ENCODE measurements at places on chromosomes 7 and 10.

DNA sequence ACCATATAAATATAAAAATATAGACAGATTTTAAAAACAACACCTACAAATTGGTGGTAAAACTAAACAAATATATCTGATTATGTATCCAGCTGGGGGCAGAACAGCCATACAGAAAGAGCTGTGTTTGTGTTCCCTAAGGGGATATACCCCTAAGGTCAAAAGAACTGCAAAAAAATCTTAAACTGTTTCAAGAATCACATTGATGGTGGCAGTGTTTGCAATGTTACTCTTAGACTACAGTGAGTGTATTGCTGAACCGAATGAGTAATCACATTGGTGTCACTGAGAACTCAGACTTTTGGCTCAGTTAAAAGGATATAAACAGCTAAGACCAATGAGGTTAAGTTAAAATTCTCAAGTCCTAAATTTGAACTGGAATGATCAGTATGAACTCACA is 27.1 kb upstream of the PTPRN2 start:
- DNase-seq, result no peak

DNA sequence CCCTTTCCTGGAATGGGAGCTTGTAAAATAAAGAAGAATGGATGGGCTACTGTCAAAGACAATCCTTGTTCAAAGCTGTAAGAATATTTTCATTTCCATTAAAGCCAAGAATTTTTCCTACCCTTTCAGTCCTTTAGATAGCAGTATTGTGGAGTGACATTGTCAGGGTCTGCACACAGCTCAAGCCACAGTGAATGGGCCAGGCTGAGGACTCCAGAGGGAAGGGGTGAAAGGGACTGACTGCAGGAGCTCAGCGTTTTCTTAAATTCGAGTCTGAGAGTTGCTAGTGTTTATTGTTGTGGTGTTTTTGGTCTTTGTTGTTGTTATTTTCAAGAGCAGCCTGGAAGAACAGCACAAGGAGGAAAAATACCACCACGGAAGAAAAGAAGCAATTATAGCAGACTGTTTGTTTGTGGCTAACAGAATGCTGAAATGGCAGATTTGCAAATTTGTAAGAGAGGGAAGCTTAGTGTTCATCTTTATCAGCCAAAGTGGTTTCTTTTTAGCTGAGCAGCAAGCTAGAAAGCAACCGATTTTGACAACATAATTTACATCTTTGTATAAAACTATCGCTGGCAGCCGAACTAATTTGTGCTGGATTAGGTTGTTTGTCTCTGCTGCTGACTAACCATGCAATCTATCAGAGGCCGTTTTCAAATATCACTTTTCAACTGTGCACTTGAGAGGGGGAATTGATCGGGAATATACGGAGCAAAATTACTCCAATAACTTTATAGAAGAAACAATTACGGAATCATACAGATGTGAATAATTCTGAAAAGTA is 192.1 kb downstream of the LRMDA start:
- DNase-seq, result no peak

- no peak for DNase-seq
Measured at GRCh38 chr10:2509081-2509531, 558.2 kb upstream of the PFKP start.

DNA sequence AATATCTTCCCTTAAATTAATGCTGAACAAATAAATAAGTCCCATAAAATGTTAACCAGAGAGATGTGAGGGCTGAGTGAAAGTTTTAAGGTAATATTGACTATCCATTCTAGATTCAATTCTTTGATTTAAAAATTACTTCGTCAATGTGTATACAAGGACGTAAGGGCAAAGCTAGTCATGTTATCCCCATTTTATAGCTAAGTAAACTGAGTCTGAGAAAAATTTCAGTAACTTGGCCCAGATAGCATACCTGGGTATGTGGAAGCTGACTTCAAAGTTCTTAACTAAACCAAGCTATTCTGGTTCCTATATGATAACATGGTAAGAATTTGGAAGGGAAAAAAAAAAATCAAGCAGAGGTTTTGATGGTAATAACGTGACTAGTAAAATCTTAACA is 72.4 kb downstream of the CADPS2 start:
- DNase-seq, result no peak

GRCh38 chr10:101817337-101818118 is 716 bp downstream of the OGA start:
- DNase-seq, result no peak

DNA sequence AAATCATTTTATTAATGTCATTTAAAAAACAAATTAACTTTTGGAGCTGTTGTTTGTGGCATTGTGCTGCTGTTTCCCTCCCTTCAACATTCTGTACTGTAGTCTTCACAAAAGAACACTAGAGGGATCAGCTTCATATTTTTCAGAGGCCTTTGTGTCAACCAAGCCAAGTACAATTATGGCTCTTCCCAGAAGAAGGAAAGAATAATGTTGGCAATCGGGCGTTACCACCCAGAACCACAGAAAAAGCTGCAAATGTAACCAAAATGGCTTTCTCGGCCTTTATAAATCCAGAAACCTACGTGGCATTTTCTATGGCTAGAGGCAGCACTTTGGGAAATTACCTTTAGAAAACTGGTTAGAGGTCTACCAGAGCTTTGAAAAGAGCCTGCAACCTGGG is 98.8 kb upstream of the COL1A2 start:
- DNase-seq, result no peak

DNA sequence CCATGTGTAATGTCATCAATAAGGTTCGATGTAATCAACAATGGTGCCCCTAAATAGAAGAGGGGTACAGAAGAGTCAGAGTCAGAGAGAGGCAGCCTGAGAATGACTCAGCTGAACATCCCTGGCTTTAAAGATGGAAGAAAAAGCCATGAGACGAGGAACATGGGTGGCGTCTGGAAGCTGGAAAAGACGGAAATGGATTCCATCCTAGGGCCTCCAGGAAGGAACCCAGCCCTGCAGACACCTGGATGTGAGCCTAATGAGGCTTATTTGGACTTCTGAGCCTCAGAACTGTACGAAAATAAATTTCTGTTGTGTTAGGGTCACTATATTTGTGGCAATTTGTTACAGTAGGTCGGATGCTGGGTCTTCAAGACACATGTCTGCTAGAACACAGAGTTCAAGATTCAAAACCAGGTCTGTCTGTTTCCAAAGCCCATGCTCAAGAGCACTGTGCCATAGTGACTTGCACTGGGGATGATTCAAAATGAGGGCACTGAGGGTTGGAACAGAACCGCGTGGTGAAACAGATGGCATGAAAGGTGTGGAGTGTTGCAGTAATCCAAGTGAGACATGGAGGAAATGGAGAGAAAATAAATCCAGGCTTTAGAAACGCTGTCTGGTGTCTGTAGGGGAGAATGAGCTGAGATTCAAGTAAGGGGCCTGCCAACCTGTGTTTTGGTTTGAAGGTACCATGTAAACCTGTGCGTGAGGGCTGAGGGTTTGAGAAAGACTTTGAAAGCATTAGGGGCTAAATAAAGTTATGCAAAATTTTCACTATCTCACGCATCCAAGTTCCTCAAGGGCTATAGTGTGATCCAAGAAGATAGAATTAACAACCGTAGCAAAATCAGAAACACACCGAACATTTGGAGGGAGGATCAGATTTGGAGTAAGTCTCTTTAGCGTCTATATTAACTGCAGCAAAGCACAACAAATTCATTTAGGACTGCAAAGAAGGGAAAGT is 849.1 kb upstream of the AUTS2 start:
- no peak for DNase-seq

- no peak for DNase-seq
Measured at GRCh38 chr10:95694665-95695064, 938 bp upstream of the TCTN3 start.

- DNase-seq, result no peak
Measured at GRCh38 chr10:71247414-71247705, 35.0 kb downstream of the UNC5B start.

- no peak for DNase-seq
Measured at GRCh38 chr7:148500978-148501377, 89.6 kb upstream of the C7orf33 start.
